ENCODE measurements at places on chromosomes 3 and 15. TPM values are rescaled to one million over a fixed set of nuclear protein-coding genes. Genes with fewer than 3 reads are reported as not detected.
A peak's percentile ranks its signal among the peaks of the same experiment; 100 is the strongest.

SKOR1 gene
- 3.0 TPM for total RNA-seq

DNA sequence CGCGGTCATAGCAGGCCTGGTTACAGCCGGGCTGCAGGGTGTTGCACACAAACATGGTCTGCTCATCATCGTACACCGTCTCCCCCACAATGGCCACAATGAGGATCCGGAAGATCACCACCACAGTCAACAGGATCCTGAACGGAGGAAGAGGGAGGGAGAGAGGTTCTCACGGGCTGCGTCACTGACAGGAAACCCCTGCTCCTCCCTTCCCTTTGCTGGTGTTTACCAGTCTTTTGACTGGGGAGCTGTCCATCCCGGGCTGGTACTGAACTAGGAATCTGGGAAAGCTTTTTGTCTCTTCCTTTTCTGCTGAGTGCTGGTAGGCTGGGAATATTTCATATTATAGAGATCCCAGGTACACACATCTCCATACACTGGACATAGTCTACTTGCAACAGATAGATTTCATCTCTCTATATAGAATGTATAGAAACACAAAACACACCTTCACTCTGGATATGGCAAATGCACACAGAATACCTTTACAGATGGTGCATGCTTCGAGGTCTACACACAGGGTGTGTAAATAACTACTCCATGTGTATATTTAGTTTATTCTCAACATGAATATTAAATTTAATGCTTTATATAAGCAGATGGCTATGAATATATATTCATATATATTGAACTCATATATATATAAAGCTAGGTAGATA, 1.4 kb downstream of the GJD2 start:
- DNase-seq, result peak; percentile 18
- peaks cover 44% of the 10 kb centered on the region for H3K27me3 ChIP-seq
- H3K27ac ChIP-seq, result no peak overlapping the region

EOMES gene
- total RNA-seq, result 0.20 TPM

DNA sequence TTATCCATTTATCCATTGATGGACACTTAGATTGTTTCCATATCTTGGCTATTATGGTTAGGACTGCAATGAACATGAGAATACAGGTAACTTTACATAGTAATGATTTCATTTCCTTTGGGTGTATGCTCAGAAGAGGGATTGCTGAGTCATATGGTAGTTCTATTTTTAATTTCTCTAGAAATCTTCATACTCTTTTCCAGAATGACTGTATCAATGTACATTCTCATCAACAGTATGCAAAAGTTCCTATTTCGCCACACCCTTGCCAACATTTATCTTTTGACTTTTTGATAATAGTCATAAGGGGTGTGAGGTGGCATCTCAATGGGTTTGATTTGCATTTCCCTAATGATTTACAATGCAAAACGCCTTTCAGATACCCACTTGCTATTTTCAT, 6.2 kb upstream of the NIPA1 start:
- no peaks in the 10 kb centered on the region for H3K36me3 ChIP-seq
- no peak overlapping the region for H3K4me3 ChIP-seq
- no peak for DNase-seq
- H3K27me3 ChIP-seq, result no peaks in the 10 kb centered on the region

- no peak overlapping the region for H3K27ac ChIP-seq
- DNase-seq, result no peak
- peaks cover 3% of the 10 kb centered on the region for H3K36me3 ChIP-seq
- H3K4me1 ChIP-seq, result no peaks in the 10 kb centered on the region
- H3K27me3 ChIP-seq, result no peaks in the 10 kb centered on the region
Measured at GRCh38 chr3:118927449-118927848, 107.2 kb downstream of the IGSF11 start.

Data from spinal cord (tissue), 10 donors.